ENCODE measurements at places on chromosomes 7 and 10. TPM values are rescaled to one million over a fixed set of nuclear protein-coding genes. Genes with fewer than 3 reads are reported as not detected.

The KLF14 gene
- total RNA-seq = not detected

The MSMB gene
- total RNA-seq = not detected

The ITIH5 gene
- 3.5 TPM for total RNA-seq

DNA sequence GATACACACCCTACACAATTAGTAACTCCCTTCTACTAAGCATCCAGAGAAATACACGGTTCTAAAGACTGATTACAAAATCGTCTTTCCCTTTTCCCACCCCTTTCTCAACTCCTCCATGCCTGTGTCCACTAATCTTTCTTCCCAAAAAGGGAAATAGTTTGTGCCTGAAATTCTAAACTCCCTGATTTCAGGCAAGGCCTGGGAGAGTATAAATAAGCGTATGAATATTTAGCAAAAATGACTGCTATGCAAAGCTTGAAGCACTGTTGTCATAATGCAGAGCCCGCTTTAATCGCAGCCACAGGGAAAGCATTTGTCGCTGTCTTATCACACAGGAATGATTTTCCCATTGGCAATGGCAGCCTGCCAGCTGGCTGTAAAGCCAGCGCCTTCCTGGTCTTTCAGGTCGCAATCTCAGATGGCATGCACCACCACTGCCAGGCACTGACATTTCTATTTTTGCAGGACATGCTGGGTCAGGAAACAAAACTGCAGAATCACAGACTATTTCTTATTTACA lies 142.9 kb upstream of the PCGF5 start:
- DNase-seq = no peak

DNA sequence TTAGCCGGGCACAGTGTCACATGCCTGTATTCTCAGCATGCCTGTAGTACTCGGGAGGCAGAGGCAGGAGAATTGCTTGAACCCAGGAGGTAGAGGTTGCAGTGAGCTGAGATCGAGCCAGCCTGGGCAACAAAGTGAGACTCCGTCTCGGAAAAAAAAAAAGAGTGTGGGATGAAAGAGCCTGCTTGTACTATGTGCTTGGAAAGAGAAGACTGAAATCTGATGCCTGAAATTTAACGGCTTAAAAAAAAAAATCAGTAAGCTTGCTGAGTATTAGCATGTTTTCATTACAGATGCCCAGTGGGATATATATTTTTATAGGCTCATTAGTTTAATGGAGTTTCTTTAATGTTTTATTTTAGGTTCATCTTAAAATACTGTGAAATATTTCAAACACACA lies 4.2 kb downstream of the NT5C2 start:
- no peak for DNase-seq

DNA sequence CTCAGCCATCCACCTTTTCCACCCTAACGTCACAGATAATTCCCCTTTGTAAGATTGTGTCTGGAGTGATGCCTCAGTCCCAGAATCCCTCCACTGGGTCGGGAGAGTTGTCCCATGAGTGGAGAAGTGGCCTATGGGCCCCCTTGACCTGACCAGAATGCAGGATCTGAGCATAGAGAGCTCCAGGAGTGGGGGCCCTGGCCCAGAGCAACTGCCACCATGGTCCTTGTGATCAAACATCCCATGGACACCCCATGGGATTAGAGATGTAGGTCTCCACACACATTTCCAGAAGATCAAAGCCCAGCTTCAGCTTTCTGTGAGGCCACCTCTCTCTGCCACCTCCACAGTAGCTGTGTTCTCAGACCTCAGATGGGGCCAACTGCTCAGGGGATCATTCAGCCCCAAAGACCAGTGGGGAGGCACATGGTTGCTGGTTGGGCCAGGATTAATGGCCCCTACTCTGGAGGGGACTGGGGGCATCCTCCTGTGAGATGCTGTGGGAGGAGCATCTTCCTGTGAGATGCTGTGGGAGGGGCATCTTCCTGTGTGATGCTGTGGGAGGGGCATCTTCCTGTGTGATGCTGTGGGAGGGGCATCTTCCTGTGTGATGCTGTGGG lies 28.5 kb upstream of the DPYSL4 start:
- no peak for DNase-seq

Measured in HepG2 (cell line).